Stimulated activated CD8-positive, alpha-beta memory T cell treated with anti-CD3 and anti-CD28 coated beads, Interleukin-4, amount 100 ng/mL, for 24 hours (primary cell): ENCODE measurements at places on chromosomes 4 and X.

- DNase-seq, result no peak
These were observed 51.3 kb upstream of the MAP3K15 start for GRCh38 chrX:19566359-19567222.

GRCh38 chr4:141541851-141542250 lies 94.5 kb upstream of the IL15 start:
- DNase-seq, result no peak

DNA sequence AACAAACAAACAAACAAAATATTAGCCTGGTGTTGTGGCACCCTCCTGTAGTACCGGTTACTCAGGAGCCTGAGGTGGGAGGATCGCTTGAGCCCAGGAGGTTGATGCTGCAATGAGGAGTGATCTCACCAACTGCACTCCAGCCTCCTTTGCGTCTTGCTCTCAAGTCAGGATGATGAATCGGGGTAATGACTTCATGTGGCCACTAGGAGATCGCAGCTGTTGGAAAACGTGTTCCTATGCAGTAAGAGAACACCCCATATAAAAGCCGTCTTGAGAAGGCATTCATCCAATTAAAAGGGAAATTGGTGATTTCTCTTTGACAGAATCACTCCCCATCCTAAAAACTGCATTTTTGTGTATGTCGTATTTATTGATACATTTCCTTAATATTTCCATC lies 6.9 kb downstream of the CCNB3 start:
- no peak for DNase-seq

DNA sequence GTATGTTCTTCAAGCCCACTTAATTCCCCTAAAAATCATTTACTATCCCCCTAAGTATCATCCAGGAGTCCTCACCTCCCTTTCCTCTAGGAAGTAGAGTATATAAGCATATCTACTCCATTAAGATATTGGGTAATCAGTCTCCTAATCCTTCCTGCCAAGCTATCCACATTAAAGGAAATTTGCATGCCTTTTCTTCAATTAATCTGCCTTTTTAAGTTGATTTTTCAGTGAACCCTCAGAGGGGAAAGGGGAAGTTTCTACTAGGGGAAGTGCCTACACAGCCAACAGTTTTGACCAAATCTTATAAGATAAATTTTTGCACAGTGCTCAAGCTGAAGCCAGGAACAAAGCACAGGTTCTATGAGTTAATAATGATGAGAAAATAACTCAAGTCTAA lies 222.8 kb downstream of the NLGN4X start:
- DNase-seq, result no peak

GRCh38 chrX:22237479-22237878 lies 35.2 kb upstream of the CBLL2 start:
- DNase-seq, result no peak

- DNase-seq, result no peak
These were observed 112.9 kb upstream of the C1QTNF7 start for GRCh38 chr4:15314974-15315373.

DNA sequence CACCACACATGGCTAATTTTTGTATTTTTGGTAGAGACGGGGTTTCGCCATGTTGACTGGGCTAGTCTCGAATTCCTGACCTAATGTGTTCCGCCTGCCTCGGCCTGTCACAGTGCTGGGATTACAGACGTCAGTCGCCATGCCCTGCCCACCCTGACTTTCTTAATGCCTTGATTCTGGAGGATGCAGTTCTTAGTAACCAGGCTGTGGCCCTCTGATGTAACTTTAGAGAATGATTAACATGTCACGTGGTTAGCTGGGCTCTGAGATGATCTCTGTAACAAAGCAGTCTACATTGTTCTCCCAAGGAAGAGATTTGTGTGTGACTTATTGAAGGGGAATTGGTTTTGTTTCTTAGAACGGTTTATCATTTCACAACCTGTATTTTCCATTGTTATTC lies 30.6 kb downstream of the ANK2 start:
- no peak for DNase-seq

DNA sequence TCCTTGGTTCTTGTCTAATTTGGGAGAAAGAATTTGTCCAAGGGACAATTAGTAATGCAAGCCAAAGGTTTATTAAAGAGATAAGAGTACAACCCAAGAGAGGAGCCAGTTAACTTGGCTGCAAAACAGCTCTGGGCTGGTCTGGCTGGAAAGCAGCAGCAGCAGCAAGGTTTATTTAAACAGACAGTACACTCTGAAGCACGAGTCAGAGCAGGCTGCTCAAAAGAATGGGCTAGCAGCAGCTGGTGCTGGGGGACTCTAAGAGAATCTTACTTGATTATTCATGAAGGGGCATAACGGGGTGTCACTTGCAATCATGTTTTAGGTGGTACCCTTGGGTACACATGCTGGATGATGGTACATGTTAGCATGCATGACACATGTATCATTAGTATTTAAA lies 17.1 kb upstream of the CT47C1 start:
- no peak for DNase-seq
